ENCODE measurements at places on chromosomes 1 and 21.

- no peak for DNase-seq
These were observed 25.9 kb downstream of the S100A6 start for GRCh38 chr1:153509729-153510354.

- DNase-seq, result no peak
These were observed 1.3 kb downstream of the TINAGL1 start for GRCh38 chr1:31577515-31578192.

- DNase-seq, result no peak
These were observed 546 bp upstream of the ZNF695 start for GRCh38 chr1:247008406-247008799.

DNA sequence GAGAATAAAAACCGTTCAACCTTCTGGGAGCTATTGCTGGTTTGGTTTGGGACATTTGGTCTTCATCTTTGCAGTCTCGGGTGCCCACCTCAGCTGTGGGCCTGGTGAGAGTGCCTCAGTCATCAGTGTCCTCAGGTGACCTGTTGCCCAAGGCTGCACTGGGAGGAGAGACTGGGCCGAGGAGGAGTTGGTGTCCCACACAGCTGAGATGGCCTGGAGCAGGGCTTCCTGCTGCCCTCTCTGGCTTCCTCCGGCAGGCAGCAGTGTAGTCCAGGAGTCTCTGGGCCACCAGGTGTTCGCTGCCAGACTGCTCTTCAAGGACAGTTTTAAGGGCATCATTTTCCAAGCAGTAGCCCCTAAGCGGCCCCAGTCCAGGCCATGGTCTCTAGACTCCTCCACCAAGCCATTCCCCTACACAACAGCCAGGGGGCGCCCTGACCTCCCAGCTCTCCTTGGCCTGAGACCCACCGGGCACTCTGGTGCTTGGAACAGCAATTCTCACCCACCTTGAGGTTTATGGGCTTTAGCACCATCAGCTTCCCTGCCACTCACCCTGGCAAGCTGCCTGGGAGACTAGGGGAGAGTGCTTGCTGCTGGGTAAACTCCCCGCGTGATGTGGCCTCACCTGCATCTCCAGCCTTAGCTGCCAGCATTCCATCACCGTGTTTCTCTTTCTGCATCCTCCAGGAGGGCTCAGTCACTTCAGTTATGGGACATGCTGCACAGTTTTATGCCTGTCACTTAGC is 9.1 kb upstream of the SYTL1 start:
- DNase-seq, result no peak

DNA sequence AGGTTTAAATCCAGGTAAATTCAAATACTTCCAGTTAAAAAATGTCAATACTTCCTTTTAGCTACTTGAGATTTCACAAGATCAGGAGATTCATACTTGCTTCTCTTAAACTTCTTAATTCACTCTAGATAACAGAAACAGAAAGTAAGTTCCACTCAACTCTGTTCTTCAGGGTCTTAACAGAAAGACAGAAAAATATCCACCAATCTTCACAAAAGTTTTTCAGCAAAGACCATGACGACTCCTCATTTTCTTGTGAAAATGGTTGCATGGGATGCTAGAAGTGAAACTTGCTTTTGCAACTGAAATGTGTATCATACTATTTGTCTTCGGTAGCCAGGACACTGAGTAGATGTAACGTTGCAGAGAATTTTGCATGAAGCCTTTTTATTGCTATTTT is 12.3 kb upstream of the LRRC8C start:
- DNase-seq, result no peak

- DNase-seq, result no peak
These were observed 45.2 kb downstream of the SLC30A7 start for GRCh38 chr1:100941098-100941527.

- no peak for DNase-seq
These were observed 240.2 kb downstream of the AJAP1 start for GRCh38 chr1:4894566-4894965.
